Heart left ventricle (tissue), 16 donors: ENCODE measurements at places on chromosomes 7 and 10. TPM values are rescaled to one million over a fixed set of nuclear protein-coding genes. Genes with fewer than 3 reads are reported as not detected.

Gene C10orf62
- total RNA-seq: 0.65 TPM

Gene ITGB8
- total RNA-seq: 2.0 TPM

Gene HOXA5
- not detected for total RNA-seq

Gene ZNF316
- 12.6 TPM for total RNA-seq

Gene TRPV5
- not detected for total RNA-seq

Gene ACSM6
- total RNA-seq: not detected

Gene UCMA
- not detected for total RNA-seq

Gene NACAD
- 8.2 TPM for total RNA-seq

Gene NRG3
- not detected for total RNA-seq

Gene CYP3A5
- total RNA-seq: not detected

Gene SPOCK2
- 4.4 TPM for total RNA-seq

Gene PDE1C
- 143 TPM for total RNA-seq

DNA sequence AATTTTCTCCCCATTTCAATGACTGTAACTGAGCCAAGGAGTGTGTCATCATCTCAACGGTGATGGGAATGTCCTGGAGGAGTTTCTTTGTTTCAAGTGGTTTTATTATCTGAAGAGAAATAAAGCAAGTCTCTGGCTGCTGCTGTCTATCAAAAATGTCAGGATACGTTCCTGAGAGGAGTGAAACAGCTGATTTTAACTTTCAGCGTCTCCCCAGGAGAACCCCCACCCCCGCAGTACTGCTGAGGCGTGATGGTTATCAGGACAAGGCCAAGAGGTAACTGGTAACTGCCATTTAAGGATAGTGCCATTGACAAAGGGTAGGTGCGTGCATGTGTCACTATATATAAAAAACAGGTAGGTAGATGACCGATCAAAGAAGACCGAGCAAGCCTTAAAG is 70.3 kb upstream of the LRGUK start:
- DNase-seq: no peak

- DNase-seq: no peak
These were observed 75.2 kb upstream of the NPVF start for GRCh38 chr7:25303281-25304181.

GRCh38 chr10:20162123-20162522 is 345.9 kb downstream of the PLXDC2 start:
- no peak for DNase-seq

GRCh38 chr7:84207025-84207424 is 12.4 kb upstream of the SEMA3A start:
- no peak for DNase-seq

GRCh38 chr10:67864607-67865371 is 19.7 kb upstream of the SIRT1 start:
- no peak for DNase-seq

DNA sequence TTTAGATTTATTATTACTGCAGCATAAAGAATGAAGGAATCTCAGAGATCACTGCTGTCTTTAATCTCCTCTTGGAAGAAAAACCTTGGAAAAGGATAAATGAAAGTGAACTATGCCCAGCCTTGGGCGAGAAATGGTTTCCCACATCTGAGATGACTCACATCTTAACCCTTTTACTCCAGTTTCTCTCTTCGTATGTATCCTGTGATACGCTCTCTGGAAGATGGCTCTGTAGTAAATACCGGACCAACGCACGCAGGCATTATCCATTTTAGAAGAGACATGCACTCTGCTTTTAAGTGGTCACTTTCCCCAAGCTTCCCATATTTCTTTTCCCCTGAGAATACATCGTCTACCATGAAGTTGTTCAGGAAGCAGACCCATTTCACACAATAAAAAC is 207.3 kb upstream of the BMPER start:
- no peak for DNase-seq

- DNase-seq: peak; percentile 52
These were observed 172.7 kb upstream of the SMIM30 start for GRCh38 chr7:113291058-113291457.

DNA sequence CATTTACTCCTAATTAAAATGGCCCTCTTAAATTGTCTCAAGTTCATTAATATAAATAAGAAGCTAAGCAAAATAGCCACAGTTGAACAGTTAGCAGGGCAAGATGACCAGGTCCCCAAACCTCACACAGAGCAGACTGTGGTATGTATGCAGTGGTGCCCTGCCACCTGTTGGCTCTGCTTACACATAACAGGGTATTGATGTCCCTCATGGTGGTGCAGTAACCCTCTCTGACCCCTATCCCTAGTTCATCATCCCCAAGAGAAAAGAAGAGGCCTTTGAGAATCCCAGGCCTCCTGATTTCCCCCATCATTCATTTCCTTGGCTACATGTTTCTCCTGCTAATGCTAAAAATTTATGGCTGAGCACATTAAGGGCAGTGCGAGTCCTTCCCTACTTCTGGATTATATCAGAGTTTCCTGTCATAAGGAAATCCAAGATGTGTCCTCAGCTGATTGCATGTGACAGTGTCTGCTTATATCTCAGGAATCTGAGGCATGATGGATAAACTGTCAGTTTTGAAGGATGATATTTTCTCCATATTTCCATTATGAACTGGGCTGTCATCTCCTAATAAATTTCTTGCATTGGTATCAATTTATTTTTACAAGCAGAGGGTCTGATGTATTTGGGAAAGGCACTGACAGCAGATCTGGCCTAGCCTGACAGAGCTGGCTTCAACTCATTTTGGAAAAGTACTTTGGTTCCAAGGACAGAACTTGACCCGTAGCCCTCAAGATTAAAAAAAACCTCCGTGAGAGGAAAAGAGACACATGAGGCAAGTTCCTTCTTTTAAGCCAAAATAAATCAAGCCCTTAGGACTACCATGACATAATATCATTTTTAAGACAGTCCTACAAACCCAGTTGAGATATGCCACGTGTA is 880.6 kb downstream of the LRMDA start:
- DNase-seq: no peak

- DNase-seq: no peak
These were observed 524 bp upstream of the UNC5B start for GRCh38 chr10:71211775-71212317.

GRCh38 chr7:86914551-86914950 is 144.9 kb downstream of the ELAPOR2 start:
- no peak for DNase-seq

DNA sequence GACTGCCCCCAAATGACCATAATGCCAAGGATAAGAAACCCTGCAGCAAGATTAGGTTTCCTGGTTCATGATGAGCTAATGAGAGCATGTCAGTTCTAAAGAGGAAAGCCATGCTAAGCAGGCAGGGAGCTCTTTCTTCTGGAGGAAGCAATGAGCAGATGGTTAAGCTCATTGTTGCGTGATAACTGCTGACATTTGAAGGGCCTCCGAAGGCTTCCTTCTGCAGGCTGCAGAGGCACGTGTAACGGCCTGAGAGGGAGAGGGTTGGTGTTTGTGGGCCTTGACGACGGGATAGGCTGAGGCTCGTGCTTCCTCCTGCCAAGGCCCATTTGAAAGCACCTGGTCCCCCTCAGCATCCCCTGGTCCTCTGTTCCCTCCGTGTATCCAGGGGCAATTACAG is 63.5 kb upstream of the BTBD16 start:
- DNase-seq: no peak

GRCh38 chr7:33048257-33048656 is 14.3 kb downstream of the NT5C3A start:
- DNase-seq: no peak

DNA sequence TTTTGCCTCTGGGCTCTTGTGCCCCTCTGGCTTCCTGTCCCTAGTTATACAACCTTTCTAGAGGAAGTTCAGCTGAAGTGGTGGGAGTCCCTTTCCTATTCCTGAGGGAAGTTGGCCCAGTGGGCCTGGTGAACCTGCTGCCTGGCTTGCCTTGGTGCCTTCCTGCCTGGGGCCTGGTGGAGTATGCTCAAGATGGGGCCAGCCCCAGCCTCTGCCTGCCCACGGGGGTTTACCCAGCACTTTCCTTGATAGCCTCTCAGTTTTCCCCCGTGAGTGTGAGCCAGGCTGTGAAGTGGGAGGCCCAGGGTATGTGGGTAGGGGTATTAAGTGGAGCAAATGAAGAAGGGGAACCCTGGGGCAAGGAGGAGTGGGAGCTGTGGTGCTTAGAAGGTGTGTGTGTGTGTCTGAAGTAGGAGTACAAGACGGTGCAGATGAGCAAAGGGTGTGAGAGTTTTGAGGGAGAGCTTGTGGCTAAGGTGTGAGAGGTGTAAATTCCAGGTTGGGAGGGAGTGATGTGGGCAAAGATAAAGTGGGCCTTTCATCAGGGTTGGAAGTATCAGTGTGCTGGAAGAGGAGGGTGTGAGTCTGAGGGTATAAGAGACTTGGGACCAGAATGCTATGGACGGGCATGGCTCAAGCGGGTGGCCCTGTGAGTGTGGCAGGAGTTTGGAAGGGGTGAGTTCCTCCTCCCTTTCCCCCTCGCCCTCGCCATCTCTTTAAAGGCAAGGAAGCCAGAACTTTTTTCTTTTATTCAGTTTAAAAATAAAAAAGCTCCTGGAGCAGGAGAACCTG is 10.9 kb upstream of the PAX2 start:
- DNase-seq: no peak

GRCh38 chr7:148773334-148773733 is 74.6 kb downstream of the CUL1 start:
- DNase-seq: no peak

DNA sequence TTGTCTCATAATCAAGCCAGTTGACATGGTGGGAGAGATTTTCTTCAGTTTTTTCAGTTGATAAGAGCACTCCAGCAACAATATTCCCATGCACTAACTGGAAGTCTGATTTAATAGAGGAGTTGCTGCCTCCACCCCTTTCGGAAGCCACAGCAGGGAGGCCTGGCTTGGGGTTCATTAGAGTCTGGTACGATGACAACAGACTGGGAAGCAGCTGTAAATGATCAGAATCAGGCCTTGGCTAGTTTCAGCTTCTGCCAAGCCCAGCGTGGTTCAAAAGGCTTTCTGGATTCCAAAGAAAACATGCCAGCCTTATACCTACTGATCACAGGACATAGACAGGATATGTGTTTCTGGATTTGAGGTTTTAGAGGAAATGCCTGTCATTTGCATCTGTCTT is 274.0 kb downstream of the CSTF2T start:
- DNase-seq: no peak

DNA sequence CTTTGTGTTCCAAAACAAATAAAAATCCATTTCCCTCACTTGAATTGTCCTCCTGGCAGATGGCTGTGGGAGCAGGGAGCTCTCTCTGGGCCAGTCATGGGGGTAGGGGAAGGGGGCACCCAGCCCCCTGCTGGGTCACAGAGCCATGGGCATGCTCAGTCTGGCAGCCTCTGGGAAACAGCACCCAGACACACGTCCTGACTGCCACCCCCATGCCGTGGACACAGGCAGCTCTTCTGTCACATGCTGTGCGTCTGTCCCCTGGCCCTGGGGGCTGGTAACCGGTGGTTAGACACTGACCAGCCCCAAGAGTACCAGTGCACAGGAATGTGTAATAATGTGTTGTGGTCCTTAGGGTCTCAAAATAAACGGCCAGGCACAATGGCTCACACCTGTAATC is 47.0 kb downstream of the RASGEF1A start:
- peak; percentile 16 for DNase-seq

DNA sequence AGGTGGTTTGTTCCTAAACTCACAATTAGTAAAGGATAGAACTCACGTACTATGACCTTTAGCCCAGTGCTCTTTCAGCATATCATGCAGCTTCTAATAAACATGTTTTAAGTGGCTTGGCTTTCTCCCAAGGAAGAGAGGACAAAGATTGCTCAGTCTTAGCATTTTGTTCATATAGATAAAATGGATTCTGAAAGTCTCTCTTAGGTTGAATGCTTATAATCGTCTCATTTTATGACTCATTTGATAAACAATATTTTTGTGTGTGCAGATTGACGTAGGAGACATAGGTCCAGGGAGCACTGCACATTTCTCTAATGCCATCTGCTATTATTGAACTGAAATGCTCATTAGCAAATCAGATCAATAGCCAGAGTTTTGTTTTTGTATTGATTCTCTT is 44.8 kb downstream of the GNAT3 start:
- no peak for DNase-seq

DNA sequence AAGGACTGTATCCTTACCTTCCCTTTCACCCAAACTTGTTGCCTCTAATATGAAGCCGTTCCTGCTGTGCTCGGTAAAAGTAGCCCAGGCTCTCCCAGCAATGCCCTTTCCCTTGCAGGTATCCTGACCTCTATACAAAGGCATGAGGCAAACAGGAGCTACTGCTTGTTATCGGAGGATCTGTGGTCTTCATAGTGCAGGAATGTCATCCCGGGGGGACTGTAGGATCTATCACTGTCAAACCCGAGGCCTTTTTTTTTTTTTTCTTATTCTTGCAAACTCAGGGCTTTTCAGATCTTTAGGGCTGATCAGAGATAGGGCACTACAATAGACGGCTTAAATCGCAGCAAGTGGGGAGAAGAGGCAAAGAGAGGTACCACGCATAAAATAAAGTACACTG is 1206.6 kb downstream of the TYW1 start:
- no peak for DNase-seq
